ENCODE measurements at places on chromosomes 6 and 20.

GRCh38 chr6:64874776-64875175 lies 832.2 kb downstream of the EYS start:
- DNase-seq = no peak

DNA sequence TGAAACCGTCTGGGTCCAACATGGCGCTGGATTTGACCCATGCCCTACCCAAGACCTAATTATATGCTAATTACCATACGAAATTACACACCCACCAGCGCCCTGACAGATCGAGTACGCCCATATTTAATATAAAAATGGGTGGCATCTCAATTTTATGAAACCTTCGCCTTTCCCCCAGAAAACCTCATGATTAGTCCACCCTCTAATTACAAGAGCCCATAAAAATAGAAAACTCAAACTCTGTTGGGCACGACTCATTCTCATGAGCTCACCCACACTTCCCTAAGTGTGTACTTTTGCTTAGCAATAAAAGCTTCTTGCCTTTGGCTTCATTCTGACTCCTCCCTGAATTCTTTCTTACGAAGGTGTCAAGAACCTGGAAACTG lies 136.4 kb downstream of the OR2B2 start:
- DNase-seq = no peak

GRCh38 chr20:10670501-10671220 lies 3.1 kb downstream of the JAG1 start:
- no peak for DNase-seq

- no peak for DNase-seq
Measured at GRCh38 chr20:17828598-17829144, 128.9 kb downstream of the BANF2 start.

DNA sequence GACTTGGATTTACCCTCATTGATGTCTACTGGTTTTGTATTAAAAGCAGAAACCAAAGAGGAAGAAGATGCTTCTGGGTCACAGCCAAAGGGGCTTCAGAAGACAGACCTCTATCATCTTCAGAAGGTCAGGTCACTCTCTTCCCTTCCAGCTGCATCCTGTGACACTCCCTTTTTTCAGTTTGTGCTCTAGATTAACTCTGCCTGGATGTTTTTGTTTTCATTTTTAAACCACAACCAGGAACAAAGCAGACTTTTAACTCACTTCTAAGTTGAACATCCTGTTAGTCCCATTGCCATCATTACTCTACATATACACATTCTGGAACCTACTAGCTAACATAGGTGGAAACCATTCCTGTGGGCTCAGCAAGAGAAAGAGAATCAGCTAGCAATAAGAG lies 45.2 kb downstream of the AKIRIN2 start:
- no peak for DNase-seq

DNA sequence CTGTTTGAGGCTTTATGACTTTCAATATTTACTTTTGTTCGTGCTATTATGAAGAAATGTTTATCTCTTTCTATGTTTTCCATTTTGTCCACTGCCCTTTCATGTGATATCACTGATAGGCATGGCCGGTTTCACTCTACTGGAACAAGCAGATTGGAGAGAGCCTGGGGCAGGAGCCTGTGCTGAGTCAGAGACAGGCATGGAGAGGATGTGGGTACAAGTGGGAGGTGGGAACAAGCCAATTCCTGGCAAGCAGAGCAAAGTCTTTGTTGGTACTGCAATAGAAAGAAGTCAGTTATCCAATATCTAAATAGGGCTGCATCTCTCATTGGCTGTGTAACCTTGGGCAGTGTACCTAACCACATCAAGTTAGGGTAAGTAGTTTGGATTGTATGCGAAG lies 545.6 kb upstream of the MAP3K7 start:
- no peak for DNase-seq

DNA sequence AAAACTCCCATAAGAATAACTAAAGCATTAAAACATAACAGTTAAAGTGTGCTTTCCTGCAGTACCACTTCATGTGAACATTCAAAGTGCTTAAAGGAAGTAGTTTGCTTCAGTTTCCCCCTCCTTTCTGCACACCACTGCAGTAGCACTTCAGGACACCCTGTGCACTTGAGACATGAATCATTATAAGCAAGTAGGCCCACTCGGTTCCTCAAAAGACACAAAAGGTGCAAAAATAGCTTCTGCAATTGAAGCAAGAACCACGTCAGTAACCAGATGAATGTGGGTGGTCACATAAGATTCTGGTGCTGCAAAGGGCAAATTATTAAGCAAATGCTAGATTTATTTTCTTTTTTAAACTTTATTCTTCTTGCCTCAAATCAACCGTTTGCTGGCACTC lies 160.6 kb downstream of the HIVEP2 start:
- DNase-seq = no peak

DNA sequence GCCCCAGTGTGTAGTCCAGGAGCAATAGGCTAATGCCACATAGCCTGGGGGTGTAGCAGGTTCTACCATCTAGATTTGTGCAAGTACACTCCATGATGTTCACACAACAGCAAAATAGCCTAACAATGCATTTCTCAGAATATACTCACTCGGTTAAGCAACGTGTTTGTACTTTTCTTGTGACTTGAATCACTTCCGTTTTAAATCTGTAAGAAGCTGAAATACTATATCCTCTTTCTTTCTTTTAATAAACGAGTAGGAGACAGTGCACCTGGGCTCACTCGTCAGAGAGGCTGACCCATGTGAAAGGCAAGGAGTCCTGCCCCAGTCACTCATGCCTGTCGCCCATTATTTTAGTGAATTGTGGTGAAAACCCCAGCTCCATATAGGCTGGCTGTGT lies 201.6 kb downstream of the FOXA2 start:
- no peak for DNase-seq

GRCh38 chr6:109257494-109257893 lies 124.8 kb downstream of the CD164 start:
- DNase-seq = no peak

DNA sequence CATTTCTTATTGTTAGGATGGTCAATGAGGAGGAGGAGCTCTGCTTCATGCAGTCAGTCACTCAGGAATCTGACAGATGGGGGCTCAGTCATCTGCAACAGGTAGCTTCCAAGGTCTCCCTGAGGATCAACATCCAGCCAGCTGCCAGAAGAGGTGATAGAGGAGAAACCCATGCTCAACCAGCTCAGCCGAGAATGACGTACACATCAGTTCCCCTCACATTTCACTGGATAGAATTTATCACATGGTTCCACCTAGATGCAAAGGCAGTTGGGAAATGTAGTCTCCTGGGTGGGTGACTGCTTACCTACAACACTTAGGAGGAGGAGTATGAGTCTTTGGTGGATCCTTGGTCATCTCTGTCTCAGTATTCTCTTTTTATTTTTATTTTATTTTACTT lies 144.5 kb downstream of the CEBPB start:
- DNase-seq = no peak

DNA sequence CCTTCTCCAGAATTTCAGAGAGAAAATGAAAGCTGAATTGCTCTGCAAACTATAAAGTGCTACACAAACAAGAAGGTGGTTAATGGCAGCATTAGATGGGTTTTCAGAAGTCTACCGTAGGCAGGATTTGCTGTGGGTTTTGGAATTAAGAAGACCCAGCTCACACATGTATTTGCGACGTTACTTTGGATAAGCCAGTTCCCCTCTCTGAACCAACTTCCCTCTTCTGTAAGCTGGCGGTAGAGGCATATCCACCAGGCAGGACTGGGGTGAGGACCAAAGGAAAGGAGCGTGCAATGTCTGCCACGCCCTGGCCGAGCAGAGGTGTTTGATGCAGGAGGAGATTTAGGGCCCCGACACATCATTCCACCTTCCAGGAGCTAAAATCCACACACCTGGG lies 6.9 kb downstream of the RSPO4 start:
- DNase-seq = no peak

GRCh38 chr20:57126481-57127092 lies 139.9 kb downstream of the BMP7 start:
- no peak for DNase-seq

DNA sequence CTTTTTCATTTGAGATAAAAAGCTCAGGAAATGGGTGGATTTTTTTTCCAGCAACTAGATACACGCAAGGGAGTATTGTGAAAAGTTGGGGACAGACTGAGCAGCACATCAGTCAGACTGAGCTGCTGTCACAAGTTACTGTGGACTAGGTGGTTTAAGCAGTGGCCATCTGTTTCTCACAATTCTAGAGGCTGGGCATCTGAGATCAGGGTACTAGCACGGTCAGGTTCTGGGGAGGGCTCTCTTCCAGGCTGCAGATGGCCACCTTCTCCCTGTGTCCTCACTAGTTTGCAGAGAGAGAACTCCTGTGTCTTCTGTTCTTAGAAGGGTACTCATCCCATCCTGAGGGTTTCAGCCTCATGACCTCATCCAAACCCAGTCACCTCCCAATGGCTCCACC lies 178.3 kb downstream of the SYNDIG1 start:
- DNase-seq = no peak

DNA sequence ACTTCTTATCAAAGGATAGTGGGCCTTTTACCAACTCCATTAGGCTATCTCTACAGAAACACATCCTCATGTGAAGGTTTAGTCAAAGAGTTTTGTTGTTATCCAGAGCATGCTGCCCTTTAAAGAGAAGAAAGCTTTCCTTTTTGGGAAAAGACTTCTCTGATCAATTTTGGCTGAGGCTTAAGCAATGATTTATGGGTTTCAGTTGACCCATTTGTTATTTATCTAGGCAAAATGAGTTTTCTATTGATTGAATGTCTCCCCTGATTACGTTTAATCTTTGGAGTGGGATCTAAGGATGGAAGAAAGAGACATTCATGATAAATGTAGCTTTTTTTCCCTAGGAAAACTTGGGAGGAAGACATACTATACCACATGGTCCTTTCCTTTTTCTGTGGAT lies 326.6 kb upstream of the JAG1 start:
- DNase-seq = no peak

GRCh38 chr6:136676075-136676474 lies 116.2 kb downstream of the MAP3K5 start:
- no peak for DNase-seq

GRCh38 chr20:47206962-47207641 lies 149.4 kb downstream of the ZMYND8 start:
- DNase-seq = no peak

- no peak for DNase-seq
Measured at GRCh38 chr6:44842616-44843015, 455.1 kb downstream of the CDC5L start.

- no peak for DNase-seq
Measured at GRCh38 chr6:97778290-97779038, 495.4 kb upstream of the MMS22L start.

- DNase-seq = no peak
Measured at GRCh38 chr6:37174515-37175331, 4.8 kb downstream of the PIM1 start.

- no peak for DNase-seq
Measured at GRCh38 chr6:7901056-7901455, 9.5 kb downstream of the TXNDC5 start.

- DNase-seq = no peak
Measured at GRCh38 chr20:42701948-42702347, 487.8 kb downstream of the PTPRT start.

- no peak for DNase-seq
Measured at GRCh38 chr6:34022250-34022872, 123.5 kb downstream of the GRM4 start.

- no peak for DNase-seq
Measured at GRCh38 chr6:170189236-170189635, 101.6 kb downstream of the DLL1 start.

DNA sequence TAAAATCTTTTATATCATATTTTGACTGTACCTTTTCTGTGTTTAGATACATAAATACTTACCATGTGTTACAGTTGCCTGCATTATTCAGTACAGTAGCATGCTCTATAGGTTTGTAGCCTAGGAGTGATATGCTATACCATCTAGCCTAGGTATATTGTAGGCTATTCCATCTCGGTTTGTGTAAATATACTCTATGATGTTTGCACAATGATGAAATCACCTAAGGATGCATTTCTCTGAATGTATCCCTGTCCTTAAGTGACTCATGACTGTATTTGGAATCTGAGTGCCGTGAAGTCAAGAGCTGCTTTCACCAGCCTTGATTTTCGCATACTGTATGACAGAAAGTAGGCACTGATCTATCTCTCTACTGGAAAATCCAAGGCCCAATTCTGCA lies 129.9 kb downstream of the UTRN start:
- DNase-seq = no peak

DNA sequence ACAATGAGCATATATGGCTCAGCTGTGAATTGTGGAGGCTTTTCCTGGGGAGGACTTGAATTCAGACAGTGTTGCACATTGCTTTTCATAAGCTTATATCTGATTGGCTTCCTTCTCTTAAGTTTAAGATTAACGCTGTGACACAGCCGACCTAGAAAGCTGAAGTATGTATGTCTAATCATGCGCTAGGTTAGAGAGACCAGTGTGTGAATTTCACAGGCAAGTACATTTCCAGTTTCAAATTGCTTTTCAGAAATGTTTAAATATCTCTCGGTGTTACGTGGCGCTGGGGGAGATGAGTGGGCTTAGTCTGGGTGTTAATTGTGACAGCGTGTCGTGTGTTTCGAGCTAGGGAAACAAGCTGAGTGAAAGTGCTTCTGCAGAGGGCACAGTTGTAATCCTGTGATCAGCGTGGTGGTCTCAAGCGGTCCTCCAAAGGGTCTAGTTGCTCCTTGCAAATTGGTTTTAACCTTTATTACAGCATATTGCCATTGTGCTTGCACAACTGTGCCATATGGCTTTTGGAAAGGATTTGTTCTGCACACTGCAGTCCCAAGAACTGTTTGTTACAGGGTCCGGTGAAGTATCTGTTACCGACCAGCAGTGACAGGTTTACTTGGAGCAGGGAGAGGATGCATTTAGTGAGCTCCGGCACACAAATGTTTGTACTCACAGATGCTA lies 166.6 kb downstream of the SASH1 start:
- no peak for DNase-seq

- DNase-seq = no peak
Measured at GRCh38 chr6:37373822-37374471, 20.2 kb downstream of the RNF8 start.

GRCh38 chr6:144232832-144233230 lies 52.3 kb upstream of the UTRN start:
- DNase-seq = no peak

- no peak for DNase-seq
Measured at GRCh38 chr20:58228103-58228483, 360 bp downstream of the ANKRD60 start.

GRCh38 chr6:89789980-89790379 lies 29.6 kb downstream of the MDN1 start:
- no peak for DNase-seq

DNA sequence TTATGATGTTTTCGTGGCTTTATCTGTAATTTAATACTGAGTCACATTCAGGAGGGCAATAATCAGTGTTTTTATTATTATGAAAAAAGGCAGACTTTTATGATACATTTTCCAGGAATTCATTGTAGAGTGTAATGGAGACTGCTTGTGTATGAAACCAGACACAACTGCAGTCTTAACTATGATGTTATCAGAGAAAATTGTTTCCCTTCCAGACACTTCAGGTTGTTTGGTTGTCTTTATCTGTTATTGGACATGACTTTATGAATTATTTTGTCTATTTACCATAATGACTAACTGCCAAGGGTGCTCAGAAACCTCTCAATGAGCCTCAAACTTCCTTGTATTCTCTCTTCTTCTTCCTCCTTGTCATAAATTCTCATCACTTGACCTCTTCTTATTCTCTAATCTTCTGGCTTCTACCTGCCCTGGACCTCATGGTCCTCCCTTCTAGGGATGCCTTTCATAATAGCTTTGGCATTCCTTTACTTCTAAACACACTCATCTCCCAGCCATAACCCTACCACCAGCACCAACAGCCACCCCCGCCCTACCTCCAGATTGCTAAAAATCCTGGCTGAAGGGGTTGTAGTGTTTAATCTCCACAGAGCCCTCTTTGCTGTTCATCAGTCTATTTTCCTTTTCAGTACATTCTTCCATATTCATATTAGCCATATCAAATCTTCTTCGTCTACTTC lies 492.5 kb downstream of the CDKAL1 start:
- DNase-seq = no peak

- no peak for DNase-seq
Measured at GRCh38 chr20:12371990-12372389, 454.3 kb downstream of the BTBD3 start.

All from uterus (tissue), 4 donors.